ENCODE measurements at places on chromosomes 2 and 18.
A peak's percentile ranks its signal among the peaks of the same experiment; 100 is the strongest.

GRCh38 chr2:170147576-170147975 lies 30.4 kb upstream of the MYO3B start:
- no peak for DNase-seq

DNA sequence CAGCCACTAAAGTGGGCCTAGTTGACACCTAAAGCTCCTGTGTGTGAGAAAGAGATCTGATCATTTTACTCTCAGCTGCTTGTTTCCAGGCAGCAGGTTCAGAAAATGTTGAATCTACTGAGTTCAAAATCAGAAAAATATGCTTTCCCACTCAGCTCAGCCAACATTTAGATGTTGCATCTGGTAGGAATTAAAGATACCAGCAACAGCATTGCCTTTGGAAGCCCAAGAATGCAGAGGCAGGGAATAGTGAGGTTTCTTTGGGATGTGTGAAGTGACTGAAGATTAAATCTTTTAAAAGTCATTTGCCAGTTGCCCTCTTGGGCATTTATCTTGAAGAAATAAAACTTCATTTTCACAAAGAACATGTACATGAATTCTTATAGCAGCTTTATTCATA lies 33.9 kb upstream of the DOCK10 start:
- DNase-seq = no peak

GRCh38 chr2:5937321-5937720 lies 245.1 kb downstream of the SOX11 start:
- DNase-seq = no peak

DNA sequence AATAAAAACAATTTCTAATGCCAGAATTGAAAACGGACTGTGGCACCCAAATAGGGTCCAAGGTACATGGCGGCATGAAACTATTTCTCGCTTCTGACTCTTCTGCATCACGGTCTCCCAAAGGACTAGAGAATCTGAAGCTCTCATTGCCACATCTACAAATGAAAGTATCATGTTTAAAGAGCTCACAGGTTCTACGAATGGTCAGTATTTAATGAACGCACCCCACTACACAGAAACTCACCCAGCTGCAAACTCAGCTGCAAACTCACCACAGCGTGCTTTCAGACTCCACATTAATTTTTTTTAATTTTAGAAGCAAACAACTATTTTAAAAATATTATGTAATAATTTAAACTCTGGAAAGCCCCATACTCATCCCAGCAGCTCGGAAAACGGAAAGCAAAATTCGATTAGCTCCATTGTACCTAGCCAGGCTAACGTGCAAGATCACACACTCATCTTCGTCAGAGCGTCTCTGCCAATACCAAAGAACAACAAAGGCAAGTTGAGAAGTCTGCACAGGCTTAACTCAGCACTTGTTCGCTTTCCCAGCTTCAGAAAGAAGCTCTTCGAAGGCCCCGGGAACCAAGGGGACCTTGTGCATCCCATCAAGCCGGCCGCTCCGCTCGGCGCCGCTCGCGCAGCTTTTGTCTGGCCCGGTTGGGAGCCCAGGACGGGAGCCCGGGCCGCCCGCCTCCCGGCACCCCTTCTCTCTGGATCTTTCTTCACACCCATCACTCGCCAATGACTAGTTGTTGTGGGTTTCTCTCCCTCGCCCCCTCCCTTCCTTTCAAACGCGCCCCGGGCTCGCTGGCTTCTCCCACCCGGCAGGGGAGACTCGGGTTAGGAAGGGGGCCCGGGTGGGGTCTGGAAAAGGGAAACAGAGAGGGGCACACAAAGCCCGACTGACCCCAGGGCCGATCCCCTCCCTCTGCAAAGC lies 785 bp downstream of the CLASP1 start:
- DNase-seq = peak; percentile 77

DNA sequence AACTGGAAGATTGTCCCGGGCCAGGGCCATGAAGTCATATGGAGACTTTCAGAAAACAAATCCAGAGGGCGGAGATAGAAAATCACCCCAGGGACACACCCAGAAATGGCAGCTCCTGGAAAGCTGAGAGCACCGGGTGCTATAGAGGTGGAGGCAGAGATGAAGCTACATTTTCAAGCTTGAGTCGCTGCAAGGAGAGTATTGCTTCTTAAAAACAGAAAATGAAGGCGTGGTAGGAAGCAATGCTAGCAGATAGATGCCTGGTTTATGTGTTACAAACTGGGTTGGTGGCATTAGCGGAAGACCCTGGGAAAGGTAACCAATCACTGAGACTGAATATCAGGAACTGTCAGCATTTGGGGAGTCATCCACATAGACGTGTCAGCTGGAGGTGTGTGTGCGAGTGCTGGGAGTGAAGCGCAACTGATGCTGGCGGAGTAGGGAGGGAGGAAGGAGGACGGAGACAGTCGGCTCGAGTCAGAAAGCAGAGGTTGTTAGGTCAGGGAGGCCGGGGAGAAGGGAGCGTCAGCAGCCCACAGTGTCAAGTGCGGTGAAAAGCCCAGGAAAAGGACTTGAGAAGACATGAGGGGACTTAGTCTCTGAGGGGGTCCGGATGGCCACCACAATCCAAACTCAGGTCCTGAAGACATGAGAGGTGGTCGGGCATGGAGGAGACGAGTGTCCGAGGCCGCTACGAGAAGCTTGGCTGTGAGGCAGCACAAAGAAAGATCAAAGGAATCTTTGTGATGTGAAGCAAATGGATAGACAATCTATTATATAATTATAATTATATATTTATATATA lies 45.4 kb downstream of the C18orf63 start:
- DNase-seq = no peak

DNA sequence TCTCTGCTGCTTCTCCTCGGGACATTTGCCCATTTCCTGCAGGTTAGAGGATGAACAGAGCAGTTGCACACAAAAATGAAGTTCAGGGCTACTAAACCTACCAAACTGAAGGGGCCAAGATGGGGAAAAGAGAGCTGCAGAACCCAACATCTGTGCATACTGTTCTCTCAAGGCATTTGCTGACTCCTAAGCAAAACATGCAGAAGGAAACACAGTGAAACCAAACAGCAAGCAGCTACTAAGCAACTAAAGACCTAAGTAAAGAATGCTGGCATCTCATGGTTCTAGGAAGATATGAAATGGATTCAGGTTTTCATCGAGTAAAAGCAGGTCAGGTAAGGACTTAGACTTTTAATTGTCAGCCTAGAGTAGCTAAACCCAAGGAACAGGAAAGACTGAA lies 111.9 kb upstream of the SYT4 start:
- no peak for DNase-seq

DNA sequence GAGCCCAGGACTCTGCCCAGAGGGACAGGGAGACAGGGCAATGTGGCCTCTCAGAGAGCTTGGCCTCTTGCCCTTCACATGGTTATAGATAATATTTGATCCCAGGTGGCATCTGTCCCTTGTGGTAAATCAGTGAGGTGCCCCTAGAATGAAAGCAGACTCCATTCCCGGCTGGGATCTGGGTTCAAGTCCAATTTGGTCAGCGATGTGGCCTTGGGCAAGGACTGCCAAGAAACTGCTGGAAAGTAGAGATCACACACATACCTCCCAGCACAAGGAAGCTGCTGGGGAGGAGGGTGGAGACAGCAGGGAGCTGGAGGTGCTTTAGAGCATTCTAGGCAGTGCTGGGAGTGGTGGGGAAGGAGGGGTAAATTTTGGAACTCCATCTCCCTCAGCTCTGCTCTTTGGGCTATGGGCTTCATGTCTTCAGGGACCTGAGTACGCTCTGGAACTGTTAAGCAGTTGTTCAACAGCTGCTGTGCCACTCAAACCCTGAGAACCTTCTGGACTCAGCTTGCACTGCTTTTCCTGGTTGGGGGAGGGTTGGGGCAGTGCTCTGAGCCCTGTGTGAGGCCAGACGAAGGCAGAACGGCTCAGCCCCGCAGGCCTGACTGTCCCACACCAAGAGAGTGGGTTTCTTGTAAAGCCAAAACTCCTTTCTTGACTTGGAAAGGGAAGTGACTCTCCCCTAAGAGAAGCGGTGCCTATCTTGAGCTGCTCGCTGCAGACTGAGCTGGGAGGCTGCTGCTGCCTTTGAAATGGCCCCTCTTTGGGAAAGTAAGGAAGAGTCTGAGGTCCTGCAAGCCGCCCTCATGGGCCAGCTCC lies 23.0 kb downstream of the INPP5D start:
- DNase-seq = no peak

- no peak for DNase-seq
Measured at GRCh38 chr18:44625386-44625785, 55.3 kb upstream of the SETBP1 start.

GRCh38 chr2:11891671-11892440 lies 145.4 kb downstream of the LPIN1 start:
- DNase-seq = no peak

DNA sequence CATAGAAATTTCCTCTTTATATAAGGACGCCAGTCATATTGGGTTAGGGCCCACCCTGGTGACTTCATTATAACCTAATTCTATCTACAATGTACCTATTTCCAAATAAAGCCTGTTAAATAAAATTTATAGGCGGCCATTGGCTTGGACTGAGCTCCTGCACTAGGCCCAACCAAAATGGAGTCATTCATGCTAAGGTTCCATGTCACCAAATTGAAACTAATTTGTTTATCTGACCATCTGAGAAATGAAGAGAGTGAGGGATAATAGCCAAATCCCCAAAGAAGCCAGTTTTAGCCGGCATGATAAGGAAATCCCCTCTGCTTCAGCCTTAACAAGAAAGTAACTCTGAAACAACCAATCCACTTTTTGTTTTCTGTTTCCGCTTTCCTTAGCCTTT lies 7.2 kb upstream of the DYM start:
- DNase-seq = no peak

DNA sequence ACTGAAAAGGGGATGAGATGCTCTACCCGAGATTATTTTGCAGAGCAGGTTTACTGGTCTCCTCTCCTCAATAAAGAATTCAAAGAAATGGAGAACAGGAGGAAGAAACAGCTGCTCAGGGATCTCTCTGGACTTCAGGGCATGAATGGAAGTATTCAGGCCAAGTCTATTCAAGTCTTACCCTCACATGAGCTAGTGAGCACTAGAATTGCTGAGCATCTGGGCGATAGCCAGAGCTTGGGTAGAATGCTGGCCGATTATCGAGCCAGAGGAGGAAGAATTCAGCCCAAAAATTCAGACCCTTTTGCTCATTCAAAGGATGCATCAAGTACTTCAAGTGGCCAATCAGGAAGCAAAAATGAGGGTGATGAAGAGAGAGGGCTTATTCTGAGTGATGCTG lies 60.0 kb downstream of the PIKFYVE start:
- DNase-seq = no peak

- no peak for DNase-seq
Measured at GRCh38 chr2:62303788-62304187, 107.9 kb downstream of the B3GNT2 start.

GRCh38 chr2:205139822-205140463 lies 542.4 kb upstream of the NRP2 start:
- DNase-seq = no peak

DNA sequence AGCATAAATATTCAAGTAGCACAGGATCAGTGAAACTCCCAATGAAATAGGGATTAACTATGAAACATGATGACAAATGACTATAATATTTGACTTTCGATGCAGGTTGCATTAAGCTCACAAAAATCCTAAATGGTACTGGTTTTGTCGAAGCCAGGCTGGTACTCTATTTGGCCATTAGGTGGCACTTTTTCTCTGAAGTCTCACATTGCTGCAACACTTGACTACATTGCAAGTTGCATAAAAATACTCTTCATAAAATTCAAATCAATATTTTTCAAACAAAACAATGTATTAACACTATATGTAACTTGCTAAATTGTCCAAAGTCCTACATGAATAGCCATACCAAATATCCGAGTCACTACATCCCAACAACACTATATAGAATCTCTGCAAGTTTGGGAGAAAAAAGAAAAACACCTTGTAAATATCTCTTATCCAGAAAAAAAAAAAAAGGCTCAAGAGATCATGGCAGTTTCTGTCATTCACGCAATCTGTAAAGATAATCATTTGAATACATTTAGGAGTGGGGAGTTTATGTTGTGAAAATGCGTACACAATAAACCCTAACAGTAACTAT lies 9.5 kb downstream of the RTTN start:
- no peak for DNase-seq

DNA sequence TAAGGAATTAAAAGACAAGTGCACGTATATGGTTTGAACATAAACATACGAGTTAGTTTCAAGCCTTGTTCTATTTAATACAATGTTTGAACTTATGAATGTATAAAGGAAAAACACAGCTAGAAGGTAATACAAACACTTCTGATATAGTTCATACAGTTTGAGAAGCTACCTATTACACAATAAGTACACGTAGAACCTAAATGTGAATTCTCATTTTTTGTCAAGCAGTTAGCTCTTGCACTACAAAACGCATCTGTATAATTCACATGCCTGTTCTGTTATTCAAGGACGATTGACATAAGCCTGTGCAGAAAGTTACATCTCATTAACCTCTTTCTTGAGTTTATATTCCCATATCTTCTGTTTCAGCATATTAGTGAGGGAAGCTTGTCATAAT lies 2.7 kb downstream of the LRP1B start:
- DNase-seq = no peak

DNA sequence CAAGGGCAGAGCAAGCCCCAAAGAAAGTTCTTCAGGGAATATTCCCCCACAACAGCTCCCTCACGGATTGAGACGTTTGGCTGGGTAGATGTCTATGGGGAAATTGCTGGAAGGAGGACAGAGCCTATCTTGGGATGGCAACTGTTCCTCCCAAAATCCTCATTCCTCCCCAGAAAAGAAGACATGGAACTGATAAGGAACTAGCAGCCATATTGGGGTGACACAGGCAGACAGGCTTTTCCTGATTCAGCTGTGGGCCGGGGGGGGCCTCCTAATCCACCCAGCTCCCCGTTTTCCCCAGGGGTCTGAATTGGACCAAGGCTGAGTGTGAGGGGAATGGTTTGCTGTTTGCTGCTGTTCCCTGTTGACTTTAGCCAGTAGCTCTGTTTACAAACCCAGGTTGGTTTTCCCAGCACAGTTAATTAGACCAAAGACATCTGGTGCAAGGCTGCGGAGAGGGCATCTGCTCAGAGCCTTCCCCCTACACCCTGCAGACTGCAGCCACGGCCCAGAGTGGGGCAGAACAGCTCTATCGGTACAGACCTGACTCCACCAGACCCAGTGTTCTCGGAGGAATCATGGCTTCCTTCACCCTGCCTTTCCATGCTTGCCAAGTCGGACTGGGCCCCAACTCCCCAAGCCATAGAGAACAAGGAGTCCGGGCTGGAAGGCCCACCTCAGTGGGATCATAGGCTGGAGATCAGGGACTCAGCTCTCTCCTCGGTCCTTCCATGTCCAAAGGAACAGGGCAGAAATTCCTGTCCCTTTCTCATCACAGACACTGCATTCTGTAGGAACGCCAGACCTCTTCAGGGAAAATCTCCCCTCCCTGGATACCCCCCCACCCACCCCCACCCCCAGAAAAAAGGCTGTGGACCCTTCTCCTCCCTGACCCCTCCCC lies 1.7 kb upstream of the PKDCC start:
- DNase-seq = no peak

DNA sequence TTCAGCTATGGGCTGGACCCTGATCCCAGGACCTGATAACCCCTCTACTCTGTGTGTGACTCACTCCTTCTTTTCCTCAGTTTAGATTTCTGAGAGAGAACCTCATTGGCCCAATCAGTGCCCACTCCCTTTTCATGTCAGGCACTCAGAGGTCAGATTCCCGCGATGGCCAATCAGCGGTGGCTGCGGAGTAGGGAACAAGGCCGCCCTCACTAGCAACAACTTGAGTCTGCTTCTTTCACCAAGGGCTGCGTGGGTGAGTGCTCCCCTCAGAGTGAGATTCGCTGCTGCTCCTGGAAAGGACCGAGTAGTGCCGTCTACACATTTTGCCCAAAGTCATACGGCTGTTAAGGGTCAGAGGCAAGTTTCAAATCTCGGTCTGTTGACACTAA lies 34.7 kb downstream of the NPPC start:
- DNase-seq = no peak
